Activated naive CD4-positive, alpha-beta T cell treated with Interleukin-2 at 50 U/mL for 16 hours (primary cell): ENCODE measurements at places on chromosomes 12 and 14.

- DNase-seq: peak; percentile 50
Observed at GRCh38 chr12:120119271-120119973, 2.9 kb upstream of the RAB35 start.

DNA sequence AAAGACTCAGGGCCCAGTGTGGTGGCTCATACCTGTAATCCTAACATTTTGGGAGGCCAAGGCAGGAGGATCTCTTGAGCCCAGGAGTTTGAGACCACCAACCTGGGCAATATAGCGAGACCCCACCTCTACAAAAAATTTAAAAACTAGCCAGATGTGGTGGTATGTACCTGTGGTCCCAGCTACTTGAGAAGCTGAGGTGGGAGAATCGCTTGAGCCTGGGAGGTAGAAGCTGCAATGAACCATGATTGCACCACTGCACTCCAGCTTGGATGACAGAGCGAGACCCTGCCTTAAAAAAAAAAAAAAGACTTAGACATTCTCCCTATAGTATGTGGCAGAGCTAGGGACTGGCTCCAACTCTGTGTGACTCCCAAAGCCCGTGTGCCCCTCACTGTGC, 2.9 kb downstream of the UBE3B start:
- DNase-seq: no peak

DNA sequence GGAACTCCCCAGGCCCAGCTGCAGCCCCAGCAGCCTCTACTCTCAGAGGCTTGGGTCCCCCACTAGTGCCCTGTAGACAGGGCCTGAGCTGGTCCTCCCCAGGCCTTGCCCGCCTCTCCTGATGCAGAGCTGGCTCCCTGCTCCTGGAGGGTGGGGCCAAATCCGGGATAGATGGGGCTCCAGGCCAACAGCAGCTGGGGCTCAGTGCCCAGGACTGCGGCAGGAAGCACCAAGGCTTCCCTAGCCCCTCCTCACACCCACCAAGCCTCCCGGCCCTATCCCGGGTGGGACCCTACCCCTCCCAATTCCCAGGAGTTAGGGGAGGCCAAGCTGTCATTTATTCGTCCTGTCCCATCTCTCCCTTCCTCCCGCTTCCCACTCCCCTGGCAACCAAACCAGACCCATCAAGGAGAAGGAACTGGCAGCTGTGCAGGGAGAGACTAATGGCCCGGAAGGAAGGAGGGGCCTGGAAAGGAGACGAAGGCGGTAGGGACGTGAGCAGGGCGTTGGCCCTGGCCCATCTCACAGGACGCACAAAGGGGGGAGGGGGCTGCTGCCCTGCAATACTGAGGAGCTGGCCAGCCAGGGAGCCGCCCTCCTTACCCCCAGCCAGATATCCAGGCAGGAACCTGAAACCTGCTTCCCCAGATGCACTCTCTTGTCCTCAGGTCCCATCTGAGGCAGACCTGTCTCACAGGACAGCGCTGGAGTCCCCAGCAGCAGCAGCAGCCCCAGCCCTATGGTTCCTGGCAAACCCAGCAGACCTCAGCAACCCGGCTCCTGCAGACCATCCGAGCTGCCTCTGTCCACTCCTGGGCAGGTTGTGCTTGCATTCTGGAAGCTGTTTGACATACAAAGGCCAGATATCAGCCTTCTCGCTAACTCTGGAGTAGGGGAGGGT, 1.6 kb upstream of the PRPH start:
- DNase-seq: no peak

DNA sequence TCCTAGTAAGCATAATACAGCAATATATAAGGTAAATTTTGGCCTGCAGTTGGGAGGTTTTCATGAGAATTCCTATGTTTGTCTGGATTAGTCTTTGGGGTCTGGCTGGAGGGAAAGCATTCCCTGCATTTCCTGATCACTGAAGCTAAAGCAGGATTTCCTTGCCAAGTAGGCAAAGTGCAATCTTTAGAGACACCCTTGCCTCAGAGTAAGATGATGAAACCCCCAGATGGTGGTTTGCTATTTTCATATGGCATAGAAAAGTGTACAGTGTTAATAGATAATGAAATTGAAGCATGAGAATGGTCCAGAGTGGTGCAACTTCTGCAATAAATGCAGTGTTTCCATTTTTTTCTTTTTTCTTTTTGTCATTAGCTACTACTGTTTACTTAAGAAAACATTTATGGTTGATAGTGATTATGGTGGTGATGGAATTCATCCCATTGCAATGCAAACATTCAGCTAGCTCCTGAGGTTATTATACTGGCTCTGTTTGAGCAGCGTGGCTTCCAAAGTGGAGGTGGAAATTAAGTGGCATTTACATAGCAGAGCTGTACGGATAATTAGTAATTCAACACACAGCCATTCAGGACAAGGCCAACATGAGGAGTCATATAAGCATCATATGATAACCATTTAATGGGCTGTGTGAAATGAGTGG, 276.3 kb downstream of the DUSP6 start:
- DNase-seq: no peak

DNA sequence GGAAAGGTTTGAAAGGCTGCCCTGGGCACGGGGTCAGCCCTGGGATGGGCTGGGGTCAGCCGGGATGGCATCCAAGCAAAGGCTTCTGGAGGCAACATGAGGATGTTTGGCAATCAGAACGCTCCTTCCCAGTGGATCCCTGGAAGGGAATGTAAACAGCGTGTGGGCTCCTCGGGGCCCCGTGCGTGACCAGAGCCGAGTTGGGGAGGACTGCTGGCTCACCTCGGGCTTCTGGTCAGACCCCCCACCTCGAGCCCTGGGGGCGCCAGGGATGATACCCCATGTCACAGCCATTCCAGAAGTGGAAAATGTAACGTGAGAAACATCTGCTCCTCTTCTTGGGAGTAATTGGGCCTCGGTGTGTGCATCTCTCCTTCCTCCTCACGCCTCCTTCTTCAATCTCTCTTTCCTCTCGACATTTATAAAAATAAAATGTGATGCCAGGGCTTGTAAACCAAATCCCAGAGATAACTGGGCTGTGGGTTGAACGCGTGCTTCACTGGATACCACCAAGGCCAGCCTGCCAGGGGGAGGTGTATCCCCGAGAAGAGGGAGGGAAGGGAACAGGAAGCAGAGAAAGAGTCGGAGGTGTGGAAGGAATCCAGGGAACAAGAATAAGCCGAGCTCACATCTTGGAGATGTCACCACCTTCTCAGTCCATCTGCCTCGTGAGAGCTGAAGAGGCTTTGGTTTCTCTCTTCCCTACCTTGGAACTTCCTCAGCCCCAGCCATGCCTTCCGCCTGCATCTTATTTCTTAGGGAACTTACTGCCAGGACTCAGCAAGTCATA, 144.8 kb downstream of the NUAK1 start:
- no peak for DNase-seq

DNA sequence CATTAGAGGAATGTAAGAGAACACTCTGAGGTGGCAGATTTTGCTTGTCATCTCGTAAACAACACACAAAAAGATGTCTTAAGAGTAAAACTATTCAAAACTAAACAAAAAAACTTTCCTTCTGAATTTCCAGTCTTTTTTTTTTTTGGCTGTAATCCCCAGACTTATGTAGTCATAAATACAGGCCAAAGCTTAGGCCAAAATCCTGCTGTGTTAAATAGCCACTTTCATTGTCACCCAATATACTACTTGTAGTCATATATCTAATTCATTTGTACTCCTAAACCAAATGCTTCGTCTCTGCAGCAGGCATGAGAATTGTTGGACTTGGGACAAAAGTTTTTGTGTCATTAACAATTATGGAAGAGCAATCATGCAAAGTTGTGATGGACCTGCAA, 103.5 kb upstream of the ATF1 start:
- DNase-seq: no peak

DNA sequence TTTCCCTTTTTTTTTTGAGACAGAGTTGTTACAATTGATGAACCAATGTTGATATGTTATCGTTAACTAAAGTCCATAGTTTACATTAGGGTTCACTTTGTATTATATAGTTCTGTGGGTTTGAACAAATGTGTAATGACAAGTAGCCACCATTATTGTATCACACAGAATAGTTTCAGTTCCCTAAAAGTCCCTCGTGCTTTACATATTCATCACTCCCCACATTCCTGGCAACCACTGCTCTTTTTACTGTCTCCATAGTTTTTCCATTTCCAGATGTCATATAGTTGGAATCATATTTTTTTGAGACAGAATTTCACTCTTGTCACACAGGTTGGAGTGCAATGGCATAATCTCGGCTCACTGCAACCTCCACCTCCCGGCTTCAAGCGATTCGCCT, 12.5 kb downstream of the HSD17B6 start:
- DNase-seq: no peak

DNA sequence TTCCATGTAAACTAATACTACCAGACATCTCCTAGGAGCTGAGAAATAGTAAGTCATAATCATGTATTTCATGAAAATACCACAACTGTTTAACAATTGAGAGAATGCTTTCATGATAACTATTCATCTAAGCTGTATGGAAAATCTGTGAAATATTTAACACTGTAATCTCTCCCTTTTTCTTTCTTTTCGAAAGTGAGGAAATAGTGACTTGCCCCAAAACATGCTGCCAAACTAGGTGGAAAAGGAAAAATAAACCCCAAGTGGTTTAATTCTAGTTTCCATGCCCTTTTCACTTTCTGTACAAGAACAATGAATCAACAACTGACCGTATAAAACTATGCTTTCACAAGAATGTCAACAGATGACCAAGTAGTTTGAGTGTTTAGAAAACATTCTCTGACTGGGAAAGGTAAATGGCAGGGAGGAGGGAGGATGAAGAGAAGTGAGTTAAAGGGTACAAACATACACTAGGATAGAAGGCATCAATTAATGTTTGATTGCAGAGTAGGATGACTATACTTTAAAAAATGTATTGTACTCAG, 147.5 kb upstream of the AVPR1A start:
- no peak for DNase-seq

GRCh38 chr12:29499235-29499634, 1.7 kb upstream of the OVCH1 start:
- DNase-seq: no peak

DNA sequence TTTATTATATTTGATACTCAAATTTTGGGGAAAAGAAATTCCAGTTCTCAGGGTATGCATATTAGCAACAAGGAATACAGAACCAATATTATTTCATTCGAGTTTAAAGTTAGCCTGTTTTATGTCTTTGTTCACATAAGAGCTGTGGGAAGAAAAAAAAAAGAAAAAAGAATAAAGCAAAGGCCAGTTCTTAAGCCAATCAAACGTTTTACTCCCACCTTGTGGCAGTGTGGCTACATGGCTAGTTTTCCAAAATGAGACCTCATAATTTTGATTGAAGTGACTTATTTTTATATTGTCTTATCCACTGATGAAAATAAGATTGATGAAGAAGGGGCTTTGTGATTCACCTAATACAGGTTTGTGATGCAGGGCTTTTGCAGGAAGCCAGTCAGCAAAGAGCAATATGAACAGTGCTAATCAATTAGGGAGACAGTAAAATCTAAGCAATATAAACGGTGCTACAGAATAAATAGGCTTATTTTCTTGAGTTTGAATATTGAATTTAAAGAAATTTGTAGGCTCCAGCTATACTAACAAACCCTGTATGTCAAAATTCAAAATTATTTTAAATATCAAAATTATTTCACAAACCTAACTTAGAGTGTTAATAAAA, 624.1 kb upstream of the FOXG1 start:
- DNase-seq: no peak

DNA sequence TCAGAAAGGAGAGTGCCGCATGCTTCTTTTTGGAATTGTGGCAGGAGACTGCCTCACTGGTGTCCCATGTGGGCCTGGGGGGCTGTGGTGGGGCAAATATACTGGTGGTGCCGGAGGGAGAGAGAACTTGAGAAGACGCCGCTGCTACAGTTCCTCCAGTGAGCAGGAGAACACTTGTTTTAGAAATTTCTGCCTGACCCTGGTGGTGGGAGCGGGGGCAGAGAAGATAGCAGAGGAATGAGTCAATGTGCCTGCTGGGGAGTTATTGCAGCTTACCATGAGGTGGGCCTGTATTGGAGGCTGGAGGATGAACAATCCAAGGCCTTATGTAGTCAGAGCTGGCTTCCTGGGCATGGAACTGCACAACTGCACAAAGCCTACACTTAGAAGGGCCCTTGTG, 211.8 kb downstream of the SNAPC1 start:
- no peak for DNase-seq

GRCh38 chr12:46779879-46780278, 45.9 kb downstream of the SLC38A4 start:
- DNase-seq: no peak

DNA sequence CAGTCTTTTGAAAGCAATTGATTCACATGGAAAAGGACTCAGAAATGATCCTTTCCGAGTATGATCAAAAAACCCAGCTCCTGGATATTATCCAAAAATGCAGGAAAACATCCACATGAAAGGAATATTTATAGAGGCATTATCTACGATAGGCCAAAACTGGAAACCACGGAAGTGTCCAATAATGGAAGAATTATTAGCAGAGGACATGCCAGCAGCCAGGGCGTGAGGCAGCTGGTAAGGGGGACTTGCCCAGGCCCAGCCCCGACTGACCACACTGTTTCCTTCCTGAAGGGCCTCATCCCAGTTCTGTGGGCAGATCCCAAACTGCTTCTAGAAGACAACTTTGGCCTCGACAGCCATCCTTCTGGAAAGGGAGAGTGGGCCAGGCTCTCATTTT, 20.5 kb downstream of the ACTN1 start:
- no peak for DNase-seq

GRCh38 chr12:1203735-1204019, 212.7 kb downstream of the ERC1 start:
- no peak for DNase-seq

DNA sequence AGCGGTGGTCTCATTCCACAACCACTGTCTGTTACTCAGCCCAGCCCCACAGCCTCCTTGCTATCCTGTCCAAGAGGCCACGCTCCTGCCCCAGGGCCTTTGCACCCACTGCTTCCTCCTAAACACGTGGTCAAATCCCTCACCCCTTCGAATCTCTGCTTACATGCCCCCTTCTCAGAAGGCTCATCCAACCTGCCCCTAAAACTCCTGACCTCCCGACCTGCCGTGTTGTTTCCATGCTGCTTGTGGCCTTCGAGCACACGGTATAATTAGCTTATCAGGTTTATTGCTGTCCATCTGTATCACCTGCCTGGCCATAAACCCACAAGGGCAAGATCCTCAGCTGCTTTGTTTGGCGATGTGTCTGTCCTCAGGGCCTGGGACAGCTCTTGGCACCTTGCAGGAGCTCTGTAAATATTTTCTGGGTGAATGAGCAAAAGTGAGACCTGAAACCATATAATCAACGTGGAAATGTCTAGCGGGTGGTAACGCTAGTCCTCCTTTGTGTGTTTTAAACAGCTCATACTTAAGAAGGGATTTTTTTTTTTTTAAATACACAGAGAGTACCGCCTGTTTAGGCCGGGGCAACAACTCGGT, 36.0 kb downstream of the SCARB1 start:
- DNase-seq: no peak

- DNase-seq: no peak
Observed at GRCh38 chr12:130079279-130079678, 83.0 kb upstream of the FZD10 start.

- DNase-seq: no peak
Observed at GRCh38 chr14:79584679-79585078, 626.6 kb downstream of the DIO2 start.

GRCh38 chr12:77102123-77102522, 36.8 kb upstream of the E2F7 start:
- DNase-seq: no peak

GRCh38 chr12:109589691-109590245, 16.2 kb downstream of the MVK start:
- no peak for DNase-seq

- DNase-seq: peak; percentile 24
Observed at GRCh38 chr14:74459289-74459946, 33.4 kb upstream of the SYNDIG1L start.
